ENCODE measurements at places on chromosomes 7 and 10.

GRCh38 chr10:65423043-65423442 lies 1502.8 kb upstream of the LRRTM3 start:
- no peak for DNase-seq

DNA sequence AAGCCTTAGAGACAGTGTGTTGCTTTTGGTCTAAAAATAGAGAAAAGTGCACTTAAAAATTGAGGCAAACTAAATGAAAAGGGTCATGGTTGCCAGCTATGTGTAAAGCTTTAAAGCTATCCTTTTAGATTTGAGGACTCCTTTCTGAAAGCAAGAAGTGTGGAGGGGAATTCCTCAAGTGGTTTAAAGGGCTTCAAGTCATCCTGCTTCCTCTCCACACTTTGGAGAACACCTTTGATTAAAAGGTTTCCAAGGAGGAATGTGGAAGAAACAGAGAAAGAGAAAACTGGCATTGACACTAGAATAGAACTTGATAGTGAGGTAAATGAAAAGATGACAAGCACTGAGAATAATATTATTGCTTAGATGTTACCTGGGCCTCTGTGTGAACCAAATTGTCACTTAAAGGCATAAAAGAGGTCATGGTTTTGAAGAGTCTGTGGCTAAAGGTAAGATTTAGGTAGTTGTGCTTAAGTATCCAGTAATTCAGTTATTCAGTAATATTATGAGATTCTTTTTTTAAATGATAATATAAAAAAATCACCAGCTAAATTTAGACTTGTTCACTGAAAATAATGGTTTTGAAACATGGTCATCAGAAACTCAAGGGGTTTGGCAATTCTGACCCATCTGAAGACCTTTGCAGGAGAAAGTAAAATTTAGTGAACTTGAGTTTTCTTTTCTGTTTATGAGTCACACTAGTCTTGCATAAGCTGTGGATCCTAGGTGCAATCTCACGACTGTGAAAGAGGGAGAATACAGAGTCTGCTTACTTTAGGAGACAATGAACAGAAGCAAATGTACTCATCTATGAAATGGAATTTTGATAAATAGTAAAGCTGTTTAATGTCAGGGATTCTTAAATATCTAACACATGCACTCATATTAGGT lies 466.0 kb downstream of the KIF20B start:
- no peak for DNase-seq

- DNase-seq: no peak
These were observed 45.1 kb downstream of the CHN2 start for GRCh38 chr7:29239638-29240037.

GRCh38 chr10:52573347-52573746 lies 199.2 kb downstream of the MBL2 start:
- no peak for DNase-seq

- no peak for DNase-seq
These were observed 166.5 kb downstream of the COL28A1 start for GRCh38 chr7:7369134-7369533.

DNA sequence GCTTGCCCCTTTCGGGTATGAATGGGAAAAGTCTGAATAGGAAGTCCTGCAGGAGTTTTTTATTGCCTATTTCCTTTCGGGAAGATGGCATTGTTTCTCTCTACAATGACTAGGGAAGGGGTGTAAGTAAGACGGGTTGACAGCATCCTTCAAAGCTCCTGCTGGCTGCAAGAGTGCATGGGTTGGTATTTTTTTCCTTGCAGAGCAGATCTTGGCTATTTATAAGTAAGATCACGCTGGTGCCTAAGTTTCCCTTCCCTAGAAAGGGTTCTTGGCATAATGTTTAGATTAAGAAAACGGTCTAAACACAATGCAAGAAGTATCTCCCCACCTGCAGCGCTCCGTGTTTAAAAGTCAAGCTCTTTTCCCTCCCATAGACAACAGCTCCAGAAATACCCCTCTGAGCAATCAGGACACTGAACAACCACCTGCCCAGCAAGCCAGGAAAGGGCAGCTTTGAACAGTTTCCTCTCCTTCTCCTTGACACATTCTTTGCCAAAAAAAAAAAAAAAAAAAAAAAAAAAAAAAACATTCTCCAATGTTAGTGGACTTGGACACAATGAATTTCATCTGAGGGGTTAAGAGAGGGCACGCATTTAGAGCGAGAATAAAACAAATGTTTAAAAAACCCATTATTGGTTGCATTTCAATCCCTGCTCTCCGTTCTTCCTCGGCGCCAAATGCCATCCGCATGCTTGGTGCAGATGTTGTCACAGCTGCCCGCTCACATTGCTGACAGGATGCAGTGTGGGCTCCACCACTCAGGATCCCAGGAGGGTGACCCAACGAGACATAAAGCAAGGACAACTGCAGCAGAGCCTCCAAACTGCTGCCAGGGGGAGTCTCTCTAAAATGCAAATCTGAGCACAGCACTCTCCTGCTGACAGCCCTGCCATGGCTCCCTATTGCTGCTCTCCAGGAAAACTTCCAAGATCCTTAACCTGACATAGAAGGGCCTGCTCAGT lies 427.4 kb upstream of the MGMT start:
- DNase-seq: no peak

DNA sequence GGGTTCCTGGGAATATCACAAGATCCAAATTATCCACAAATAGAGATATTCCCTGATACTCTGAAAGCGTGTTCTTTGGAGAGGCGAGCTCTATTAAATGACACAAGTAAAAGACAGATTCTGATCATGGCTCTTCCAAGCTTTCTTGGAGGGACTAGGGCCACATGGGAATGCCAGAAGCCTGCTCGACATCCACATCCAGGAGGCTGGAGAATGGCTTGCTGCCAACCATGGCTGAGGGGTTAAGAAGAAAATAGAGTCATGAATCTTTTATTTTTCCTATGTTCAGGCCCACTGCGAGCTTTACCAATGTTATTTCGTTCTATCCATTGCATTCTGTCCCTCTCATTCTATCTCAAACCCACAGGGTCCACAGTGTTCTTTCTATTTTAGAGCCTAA lies 1018.0 kb upstream of the CELF2 start:
- DNase-seq: no peak

- DNase-seq: no peak
These were observed 46.7 kb upstream of the TEX47 start for GRCh38 chr7:88842201-88842600.

DNA sequence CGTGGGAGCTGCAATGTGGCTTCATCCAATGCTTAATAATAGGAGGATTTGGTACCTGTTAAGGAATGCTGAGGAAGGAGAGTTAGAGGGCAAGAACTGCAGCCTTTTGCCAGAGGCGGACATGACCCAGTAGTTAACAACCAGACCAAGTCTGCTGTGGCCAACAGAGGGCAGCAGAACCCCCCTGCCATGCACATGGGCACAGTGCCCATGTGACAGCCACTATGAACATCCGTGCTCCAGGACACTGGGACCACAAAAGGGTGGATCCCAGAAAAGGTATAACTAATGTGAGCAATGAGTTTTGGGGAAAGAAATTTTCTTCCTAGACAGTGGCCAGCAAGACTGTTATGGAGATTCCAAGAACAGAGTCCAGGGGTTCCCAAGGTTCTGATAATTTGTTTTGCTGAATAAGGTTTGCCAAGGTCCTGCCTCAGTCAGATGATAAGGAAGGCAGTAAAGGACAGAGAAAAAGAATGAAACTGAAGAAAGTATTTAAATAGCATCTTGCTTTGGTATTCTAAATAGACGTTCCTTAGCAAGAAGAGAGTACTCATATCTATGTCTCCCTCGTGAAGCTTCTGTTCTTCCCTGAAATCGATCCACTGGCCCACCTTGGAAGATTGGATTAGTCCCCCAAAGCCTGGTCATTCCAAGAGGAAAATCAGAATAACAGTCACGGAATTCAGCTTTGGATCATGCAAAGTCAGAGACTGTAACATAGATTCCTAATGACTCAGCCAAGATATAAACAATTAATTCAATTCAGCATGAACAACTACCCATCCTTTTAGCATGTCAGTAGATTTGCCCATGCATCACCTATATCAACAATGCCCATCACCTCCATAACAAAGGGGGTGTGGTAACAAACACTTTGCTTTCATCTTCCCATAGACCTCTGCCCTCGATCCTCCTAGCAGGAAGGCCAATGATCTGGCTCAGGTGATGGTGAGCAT lies 56.0 kb downstream of the LGI1 start:
- no peak for DNase-seq

DNA sequence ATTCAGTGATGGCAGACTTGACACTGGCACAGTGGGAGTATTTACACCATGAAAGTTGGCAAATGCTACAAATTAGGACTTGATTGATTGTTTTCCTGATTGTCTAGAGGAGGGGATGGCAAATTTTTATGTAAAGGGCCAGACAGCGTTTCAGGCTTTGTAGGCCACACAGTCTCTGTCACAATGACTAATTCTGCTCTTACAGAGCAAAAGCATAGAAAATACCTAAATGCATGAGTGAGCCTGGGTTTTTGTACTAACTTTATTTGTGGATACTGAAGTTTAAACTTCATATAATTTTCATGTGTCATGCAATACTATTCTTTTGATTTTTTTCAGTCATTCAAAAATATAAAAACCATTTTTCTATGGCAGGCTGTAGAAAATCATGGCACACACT lies 9.0 kb upstream of the ARMS2 start:
- DNase-seq: no peak

- DNase-seq: no peak
These were observed 14.5 kb downstream of the NOBOX start for GRCh38 chr7:144388950-144389349.

DNA sequence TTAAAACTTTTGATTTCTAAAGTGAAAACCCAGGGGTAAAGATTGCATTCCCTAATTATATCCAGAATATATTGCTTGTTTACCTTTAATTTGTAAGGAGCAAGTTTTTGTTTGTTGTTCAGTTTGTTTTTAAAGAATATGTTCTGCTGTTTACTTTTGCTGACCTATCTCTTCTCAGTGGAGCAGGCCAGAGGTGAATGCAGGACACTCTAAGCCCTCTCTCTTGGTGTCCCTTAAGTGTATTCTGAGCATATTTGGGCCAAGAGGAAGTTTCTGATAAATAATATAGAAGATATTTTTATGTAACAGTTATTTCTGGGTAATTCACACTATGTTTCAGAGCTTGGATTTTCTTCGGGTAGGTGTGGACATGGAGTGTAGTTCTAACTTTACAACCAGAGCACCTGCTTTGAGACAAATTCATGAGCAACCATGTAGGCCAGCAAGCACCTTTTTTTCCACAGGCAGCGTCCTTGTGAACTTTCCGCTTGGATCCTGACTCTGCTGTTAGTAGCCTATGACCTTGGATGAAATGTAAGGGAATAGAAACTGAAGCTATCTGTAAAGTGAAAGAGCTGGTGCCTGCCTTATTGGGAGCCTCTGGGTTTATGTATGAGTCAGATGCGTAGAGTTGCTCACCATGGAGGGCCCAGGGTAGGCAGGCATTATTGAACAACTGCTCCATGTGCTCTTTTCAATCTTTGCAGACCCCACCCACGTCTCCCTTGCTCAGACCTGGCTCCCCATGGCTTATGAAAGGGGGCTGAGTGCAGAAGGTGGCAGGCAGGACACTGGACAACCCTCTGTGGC lies 16.1 kb downstream of the OGDH start:
- no peak for DNase-seq

DNA sequence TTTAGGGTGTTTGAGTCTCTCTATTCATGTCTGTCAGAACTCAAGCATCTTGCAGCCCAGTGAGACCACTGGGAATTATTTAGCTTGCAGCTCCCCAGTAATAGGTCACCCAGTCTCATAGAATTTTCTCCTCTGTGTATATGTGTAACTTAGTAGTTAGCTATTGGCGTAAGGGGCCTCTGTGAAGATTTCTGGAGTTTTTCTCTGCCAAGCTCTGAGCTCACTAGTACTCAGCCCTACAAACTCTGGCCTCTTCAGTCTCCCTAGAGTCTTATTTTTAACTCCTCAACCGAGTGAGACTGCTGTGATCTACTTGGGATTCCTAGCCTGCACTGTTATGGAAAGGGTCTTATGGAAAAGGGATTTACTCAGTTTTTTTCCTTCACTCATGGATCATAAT lies 90.2 kb downstream of the PPP1R9A start:
- DNase-seq: no peak

DNA sequence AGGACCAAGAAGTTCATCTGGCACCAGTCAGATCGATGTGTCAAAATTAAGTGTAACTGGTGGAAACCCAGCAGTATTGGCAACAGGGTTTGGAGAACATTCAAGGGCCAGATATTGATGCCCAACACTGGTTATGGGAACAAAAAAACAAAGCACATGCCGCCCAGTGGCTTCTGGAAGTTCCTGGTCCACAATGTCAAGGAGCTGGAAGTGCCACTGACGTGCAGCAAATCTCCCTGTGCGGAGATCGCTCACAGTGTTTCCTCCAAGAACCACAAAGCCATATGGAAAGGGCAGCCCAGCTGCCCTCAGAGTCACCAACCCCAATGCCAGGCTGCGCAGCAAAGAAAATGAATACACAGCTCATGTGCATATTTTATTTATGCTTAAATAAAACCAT lies 10.1 kb upstream of the C7orf33 start:
- no peak for DNase-seq

GRCh38 chr7:24609059-24609458 lies 35.8 kb downstream of the PALS2 start:
- DNase-seq: no peak

DNA sequence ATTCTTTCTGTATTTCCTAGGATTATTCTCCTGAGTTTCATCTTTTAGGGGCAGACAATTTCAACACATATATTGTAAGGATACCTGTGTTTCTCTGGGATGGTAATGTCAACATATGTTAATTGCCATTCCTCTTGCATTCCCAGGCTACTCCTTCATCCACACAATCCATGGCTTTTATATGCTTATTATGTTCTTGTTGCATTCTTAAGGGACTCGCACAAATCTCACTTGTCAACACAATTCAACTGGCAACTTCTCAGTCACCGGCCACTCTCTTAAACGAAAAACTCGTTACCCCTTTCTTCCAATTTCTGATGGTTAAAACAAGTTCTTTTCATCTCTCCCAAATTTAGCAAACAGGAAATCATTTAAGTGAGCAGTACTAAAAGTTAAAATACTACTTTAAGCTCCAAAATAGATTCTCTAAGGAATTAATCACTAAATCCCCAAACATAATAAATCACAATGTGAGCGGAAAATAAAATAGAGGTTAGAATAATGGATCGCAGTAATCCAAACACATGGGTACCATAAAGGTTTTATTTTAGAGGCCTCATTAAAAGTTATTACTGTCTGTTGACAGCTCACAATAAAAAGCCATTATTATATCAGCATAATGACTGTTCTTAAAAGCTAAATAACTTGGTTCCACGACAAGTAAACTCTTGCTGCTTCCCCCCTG lies 223.2 kb downstream of the ELMO1 start:
- no peak for DNase-seq

- no peak for DNase-seq
These were observed 118.8 kb downstream of the JAZF1 start for GRCh38 chr7:28061824-28062196.

DNA sequence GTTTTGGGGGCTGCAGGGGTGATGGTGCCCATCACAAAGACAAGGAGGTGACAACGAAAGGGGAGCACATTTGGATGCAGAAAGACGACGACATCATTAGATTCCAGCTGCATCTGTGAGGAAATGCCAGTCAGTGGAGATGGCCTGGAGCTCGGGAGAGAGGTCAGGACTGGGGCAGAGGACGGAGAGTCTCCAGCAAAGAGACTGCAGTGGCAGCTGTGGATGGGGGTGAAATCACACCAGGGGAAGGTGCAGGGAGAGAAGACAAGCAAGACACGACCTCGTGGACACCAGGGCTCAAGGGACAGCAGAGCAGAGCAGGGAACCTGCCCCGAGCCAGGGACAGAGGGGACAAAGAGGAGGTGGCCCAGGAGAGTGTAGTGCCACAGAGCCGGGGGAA lies 203.4 kb downstream of the PRPF18 start:
- no peak for DNase-seq
